ENCODE measurements at places on chromosomes 1 and 21.

GRCh38 chr1:50066806-50067205, 41.9 kb upstream of the ELAVL4 start:
- DNase-seq, result no peak

DNA sequence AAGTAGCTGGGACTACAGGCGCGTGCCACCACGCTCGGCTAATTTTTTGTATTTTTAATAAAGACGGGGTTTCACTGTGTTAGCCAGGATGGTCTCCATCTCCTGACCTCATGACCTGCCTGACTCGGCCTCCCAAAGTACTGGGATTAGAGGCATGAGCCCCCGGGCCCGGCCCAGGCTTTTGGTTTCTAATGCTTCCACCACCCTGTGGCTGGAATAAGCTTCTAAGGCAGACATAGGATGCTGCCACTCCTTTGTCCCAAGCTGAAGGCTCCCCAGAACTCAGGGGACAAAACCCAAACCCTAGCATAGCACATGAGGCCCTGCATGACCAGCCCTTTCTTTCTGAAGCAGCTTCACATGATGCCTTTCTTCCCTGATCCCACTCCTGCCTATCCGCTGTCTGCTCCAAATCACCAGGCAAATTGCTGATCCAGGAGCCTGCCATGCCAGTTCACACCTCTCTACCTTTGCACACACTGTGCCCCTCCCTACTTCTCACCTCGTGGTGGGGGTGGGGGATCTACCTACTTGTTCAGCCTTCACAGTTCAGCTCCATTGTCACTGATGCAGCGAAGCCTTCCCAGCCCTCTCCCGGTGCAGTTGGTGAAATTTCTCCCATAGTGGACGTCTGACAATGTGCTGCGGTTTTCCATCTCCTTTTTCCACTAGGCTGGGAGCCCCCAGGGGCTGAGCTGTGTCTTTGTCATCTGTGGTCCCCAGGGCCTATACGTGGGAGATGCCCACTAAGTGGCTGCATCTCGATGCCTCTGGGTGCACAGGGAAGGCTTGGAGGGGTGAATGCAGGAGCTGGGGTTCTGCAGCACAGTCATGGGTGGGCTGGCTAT, 6.9 kb downstream of the PTPRU start:
- no peak for DNase-seq

DNA sequence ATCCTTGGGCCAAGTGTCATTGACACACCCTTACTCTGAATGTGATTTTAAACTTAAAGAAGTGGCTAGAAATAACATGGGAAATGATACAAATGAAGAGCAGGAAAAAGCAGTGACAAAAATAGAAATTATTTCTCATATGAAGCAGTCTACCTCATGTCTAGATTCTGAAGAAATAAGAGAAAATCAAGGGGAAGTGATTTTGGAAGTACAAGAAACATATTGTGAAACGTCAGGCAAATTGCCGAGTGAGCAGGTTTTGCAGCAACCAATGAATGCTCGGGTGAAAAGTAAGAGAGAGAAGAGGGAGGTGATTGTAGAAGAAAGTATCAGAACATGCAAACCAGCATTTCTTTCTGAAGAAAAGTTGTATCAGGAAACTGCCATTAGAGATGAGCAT, 130.7 kb downstream of the MACF1 start:
- no peak for DNase-seq

- no peak for DNase-seq
These were observed 1.4 kb downstream of the HLCS start for GRCh38 chr21:36964827-36965719.

DNA sequence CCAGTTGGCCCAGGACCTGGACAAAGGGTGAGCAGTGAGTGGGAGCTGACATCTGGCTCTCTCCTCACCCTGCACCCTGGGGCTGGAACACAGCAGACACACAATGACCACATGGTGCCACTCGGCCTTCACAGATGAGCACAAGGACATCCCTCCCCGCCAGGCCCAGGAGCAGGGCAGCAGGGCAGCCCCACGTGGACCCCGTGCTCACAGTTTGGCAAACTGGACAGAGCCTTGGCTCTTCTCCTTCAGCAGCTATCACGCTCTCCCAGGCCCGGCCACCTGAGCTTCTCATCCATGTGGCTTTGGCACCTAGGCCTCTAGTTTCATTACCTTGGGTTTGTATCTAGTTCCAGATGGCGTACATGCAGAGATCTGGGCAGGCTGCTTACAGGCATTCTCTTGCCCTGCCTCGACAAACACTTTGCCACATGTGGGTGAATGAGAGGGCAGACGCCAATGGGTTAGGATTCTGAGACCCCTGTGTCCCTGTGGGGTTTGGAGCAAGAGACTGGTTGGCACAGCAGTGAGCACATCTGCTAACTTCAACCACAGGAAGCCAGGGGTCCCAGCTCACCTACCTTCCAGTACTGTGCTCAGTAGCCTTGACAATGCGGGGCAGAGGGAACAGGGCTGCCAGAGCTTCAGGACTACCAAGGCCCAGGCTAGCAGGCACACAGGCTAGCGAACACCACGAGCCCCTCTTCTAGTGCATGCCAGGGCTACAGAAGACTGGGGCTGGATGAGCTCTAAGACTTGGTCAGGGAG, 3.4 kb upstream of the PTPRF start:
- DNase-seq, result no peak

DNA sequence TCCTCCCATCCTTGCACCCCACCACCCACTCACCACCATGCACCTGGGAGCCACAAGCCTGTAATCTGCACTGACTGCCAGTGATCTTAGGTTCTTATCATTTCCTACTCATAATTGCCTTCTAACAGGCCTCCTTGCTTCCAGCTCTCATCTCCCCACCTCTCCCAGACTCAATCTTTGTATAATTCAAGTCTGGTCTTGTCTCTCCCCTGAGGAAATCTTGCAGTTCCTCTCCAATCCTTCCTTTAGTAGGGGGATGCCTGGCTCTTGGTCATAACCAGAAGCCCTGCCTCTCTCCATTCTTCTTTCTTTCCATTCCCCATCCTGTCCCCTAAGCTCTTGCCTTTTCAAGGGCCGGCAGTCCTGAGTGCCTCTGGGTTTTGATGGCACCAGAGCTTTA, 27.8 kb downstream of the PIGM start:
- no peak for DNase-seq

DNA sequence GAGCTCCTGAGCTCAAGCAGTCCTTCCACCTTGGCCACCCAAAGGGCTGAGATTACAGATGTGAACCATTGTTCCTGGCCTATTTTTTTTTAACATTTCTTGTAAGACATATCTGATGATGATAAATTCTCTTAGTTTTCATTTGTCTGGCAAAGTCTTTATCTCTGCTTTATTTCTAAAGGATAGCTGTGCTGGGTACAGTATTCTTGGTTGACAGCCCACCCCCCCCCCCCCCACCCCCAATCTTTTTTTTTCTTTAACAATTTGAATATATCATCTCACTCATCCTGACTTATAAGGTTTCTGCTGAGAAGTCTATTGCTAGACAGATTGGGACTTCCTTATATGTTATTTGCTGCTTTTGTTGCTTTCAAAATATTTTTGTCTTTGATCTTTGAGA, 51.3 kb downstream of the PKN2 start:
- no peak for DNase-seq

- DNase-seq, result no peak
These were observed 43.8 kb upstream of the RAVER2 start for GRCh38 chr1:64701071-64701470.

- DNase-seq, result no peak
These were observed 437.0 kb downstream of the MATN1 start for GRCh38 chr1:30286241-30286987.

GRCh38 chr21:43318841-43319781, 107.8 kb downstream of the SIK1 start:
- DNase-seq, result no peak

GRCh38 chr21:31931644-31932469, 59.0 kb downstream of the HUNK start:
- DNase-seq, result no peak

DNA sequence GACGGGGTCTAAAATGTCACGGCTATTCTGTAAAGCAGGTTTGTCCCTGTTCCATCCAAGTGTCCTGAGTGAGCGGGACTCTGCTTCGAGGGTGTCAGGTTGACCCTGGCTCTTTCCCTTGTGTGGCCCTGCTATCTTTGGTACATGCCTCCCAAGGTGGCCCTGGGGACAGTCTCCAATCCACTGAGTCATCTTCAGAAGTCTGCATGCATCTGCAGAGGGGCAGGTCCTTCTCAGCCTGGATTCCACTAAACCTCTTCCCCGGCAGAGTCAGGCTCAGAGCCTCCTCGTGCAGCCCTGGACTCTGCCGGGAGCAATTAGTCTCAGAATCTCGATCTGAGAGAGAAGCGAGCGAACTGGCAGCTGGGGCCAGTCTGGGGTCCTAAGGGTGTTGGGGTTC, 50.1 kb upstream of the KCNJ15 start:
- no peak for DNase-seq

DNA sequence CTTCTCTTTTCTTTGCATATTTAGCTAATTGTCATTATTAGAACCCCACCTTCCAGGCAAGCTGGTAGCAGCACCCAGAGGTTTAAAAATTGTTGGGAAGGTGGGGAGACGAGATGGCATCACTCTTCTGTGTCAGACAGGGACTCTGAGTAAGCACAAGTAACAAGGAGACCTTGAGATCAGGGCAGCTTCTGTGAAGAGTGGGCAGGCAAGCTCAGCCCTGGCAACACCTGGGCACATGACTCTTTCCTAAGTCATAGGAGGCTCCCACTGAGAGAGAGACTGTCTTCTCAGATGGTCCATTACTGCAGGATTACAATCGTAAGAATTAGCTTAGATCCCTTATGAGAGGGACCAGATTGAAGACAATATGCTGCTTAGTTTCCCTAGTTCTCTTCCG, 183.5 kb downstream of the BRINP2 start:
- DNase-seq, result no peak

- DNase-seq, result no peak
These were observed 301.1 kb upstream of the NRIP1 start for GRCh38 chr21:15365751-15366392.

DNA sequence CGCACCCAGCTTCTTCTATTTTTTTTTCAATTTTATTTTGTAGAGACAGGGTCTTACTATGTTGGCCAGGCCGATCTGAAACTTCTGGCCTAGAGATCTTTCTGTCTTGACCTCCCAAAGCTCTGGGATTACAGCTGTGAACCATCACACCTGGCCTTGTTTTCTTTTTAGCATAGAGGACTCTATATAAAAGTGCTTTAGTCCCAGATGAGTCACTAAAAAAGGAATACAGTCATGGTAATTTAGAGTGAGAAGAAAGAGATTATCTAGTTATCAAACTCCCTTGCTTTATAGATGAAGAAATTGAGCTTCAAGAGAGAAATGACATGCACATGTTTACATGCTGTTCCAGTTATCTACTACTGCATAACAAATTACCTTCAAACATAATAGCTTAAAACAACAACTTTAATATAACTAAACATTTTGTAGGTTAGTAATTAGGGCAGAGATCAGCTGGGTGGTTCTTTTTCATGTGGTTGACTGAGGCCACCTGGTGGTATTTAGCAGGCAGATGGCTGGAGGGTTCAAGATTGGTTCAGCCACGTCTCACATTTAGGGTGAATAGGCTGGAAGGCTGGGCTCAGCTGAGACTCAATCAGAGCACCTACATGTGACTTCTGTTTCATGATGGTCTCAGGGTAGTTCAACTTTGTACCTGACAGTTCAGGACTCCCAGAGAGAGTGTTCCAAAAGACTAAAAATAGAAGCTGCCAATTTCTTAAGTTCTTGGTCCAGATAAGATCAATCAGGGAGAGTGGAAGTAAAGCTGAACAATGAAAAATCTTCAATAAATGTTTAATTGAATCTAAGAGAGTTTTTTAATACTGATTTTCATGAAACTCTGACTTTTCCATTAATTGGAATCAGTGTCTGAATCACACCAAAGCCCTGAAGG, 16.9 kb upstream of the MTF2 start:
- DNase-seq, result no peak

DNA sequence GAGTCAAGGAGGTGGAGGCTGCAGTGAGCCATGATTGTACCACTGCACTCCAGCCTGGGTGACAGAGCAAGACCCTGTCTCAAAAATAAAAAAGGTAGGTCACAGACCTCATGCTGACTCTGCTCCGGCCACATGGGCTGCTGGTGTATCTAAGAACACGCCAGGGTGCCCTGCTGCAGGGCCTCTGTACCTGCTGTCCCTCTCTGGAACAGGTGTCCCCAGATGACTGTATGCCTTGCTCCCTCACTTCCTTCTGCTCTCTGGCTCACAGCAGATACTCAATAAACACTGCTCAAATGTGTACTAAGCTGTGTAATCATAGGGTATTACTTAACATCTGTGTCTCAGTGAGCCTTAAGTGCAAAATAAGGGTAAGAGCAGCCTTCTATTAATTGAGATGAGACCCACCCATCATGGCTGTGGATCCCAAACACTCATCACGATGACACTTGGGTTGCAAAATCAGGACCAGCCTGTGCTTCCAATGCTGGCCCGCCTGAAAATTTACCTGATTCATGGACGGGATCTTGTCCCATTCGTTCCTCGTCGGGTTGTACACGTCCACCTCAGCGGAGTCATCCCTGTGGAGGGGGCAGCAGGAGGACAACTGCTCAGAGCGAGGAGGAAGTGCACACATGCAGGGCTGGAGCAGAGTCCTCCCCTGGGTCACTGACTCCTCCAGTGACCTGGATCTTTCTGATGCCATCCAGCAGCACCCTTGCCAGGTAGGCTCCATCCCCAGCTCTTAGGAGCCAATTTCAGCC, 7.5 kb downstream of the KLHL21 start:
- no peak for DNase-seq

DNA sequence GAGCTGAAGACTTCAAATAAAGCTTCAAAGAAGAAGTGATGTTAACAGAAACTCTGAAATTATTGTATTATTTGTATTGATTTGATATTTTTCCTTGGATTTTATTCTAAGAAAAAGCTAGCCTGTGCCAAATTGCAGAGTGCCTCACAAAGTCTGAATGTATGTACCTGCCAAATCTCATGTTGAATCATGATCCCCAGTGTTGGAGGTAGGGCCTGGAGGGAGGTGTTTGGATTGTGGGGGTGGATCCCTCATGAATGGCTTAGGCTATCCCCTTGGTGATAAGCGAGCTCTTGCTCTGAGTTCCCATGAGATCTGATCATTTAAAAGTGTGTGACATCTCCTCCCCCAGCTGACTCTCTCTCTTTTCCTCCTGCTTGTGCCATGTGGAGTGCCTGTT, 43.6 kb downstream of the ACKR1 start:
- no peak for DNase-seq

- no peak for DNase-seq
These were observed 262.3 kb upstream of the BRINP3 start for GRCh38 chr1:190739926-190740325.

GRCh38 chr1:94036730-94037129, 84.2 kb downstream of the ABCA4 start:
- no peak for DNase-seq

- DNase-seq, result no peak
These were observed 230.4 kb downstream of the KCNT2 start for GRCh38 chr1:196377811-196378210.
